ENCODE measurements at places on chromosomes 2 and 18.

DNA sequence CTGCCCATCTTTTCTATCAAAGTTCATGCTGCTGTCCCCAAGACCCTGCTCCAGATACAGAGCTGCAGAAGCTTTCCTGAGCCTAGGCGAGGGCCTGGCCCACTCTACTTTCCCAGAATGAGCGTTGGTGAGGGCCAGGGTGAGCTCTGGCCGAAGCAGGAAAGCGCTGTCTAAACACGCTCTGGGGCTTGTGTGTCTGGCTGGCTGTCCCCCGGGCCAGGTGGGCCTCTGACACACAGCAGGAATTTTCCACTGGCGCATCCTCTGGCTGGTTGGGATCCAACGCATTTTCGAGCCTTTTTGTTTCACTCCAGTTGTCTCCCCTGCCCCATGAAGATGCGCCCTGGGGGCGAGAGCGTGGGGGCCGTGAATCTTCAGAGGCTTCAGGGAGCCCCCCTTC, 17.8 kb upstream of the KCNK3 start:
- no peak for DNase-seq

DNA sequence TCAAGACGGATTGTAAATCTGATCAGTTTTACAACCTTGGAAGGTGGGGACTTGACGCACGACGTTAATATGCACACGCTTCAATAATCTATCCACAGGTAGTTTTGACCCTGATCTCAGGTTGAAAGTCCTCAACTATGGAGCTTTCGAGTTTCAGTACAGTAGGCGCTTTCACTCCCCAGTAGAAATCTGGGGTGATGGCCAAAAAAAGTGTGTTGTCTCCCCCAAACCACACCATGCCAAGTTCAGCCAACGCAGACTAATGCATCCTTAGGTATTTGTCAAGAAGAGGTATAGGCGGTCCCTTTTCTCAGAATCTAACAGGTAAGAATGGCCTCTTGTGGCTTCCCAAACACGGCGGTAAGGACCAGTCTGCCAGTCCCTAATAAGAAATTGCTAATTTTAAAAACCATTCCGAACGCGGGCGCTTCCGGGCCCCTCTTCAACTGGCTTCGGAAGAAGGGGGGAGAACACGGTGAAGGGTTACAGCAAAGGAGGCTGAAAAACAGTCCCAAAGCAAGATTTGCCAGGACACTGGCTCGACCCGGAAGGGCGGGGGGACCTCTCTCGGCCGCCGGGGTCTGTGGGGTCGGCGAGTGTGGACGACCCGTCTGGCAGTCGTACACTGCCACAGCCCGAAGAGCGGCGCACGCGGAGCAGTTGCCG, 659 bp downstream of the FAM210A start:
- no peak for DNase-seq

DNA sequence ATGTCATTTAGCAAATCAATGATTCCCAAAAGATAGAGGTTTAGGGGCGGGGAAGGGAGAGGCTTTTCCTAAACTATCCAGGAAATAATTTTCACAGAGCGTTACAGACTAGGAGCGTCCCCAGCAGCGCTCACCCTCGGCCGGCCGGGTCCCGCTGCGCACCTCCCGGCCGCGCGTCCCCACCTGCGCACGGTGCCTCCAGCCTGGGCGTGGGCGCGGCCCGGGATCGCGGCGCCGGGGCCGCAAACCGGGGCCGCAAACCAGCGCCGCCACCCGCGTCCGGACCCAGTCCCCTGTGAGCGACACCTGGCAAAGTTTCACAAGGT, 684 bp upstream of the ZCCHC2 start:
- no peak for DNase-seq

- no peak for DNase-seq
Observed at GRCh38 chr2:222782201-222782730, 78.6 kb upstream of the ACSL3 start.

DNA sequence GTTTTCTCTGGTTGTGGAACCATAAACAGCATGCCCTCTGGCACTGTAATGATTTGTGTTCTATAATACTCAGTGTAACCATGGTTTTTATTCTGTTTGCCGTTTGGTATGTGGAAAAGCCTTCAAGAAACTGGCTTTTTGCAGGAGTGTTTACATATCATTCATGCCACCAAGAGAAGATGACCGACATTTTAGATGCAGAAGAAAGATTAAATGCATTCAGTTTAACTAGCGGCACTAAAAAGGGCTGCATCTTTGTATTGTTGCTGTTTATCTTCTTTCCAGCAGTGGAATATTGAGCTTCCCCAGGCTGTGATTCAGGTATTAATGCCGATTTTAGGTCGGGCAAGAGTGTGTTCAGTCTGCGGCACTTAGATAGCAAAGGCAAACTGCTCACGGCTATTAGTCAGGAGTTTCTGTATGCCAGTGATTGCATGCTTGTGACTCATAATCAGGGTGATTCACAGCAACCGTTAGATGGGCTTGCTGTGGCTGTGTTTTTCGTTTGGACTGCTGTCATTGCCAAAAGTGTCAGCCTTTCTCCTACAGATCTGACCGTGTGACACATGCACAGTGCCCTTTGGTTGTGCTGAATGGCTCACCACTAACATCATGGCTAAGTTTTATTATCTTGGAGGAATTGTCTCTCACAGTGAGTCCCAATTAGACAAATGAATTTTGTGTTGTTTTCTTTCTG, 479.7 kb downstream of the PARD3B start:
- peak; percentile 96 for DNase-seq

DNA sequence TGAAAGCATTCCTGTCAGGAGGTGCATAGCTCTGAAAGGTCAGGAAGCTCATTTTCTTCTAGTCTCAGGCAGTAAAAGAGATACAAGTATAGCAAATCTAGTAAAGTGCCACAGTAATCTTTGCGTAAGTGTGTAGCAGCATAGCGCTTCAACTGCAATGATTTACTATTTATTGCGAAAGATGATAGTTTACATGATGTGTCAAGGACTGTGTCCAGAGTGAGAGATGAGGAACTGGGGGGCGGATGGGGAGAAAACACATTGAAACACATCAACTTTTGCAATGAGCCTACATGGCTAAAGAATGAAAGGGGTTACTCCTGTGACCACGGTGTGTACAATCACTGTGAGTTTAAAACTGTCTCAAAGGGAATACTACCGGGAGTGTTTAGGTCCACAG, 644.4 kb downstream of the GALR1 start:
- DNase-seq = no peak

- no peak for DNase-seq
Observed at GRCh38 chr2:98126061-98126460, 39.1 kb downstream of the VWA3B start.

All from RCC 7860 (cell line).